A549 treated with DMSO at 1 μM for 4 hours (cell line): ENCODE measurements at places on chromosomes 2 and 18. TPM values are rescaled to one million over a fixed set of nuclear protein-coding genes. Genes with fewer than 3 reads are reported as not detected.

The LBX2 gene
- 3.5 to 4.6 TPM (median 4.1 TPM) in 5 replicates for total RNA-seq

The CYP27C1 gene
- total RNA-seq: 4.0 to 5.7 TPM (median 5.3 TPM) in 5 replicates

The ACADL gene
- total RNA-seq: 0.03 to 0.14 TPM (median 0.08 TPM) in 3 of 5 replicates, not detected in the others

The SPEG gene
- total RNA-seq: 5.8 to 8.1 TPM (median 6.6 TPM) in 5 replicates

The REG3G gene
- total RNA-seq: not detected in 5 replicates

The HTR2B gene
- total RNA-seq: 0.07 to 0.22 TPM (median 0.09 TPM) in 5 replicates

The CYTIP gene
- not detected in 5 replicates for total RNA-seq

The ZC3H6 gene
- 0.34 to 0.53 TPM (median 0.52 TPM) in 5 replicates for total RNA-seq

The KCNS3 gene
- total RNA-seq: 1.1 to 1.4 TPM (median 1.2 TPM) in 5 replicates

The FAM124B gene
- not detected in 5 replicates for total RNA-seq

The ASB18 gene
- total RNA-seq: not detected in 5 replicates

The C2orf66 gene
- total RNA-seq: 0.05 to 0.17 TPM (median 0.12 TPM) in 4 of 5 replicates, not detected in the other

The STK25 gene
- total RNA-seq: 94.9 to 119 TPM (median 107 TPM) in 5 replicates

The PRSS56 gene
- total RNA-seq: 0.09 to 0.16 TPM (median 0.12 TPM) in 4 of 5 replicates, not detected in the other

The GCKR gene
- total RNA-seq: 0.13 to 0.62 TPM (median 0.27 TPM) in 5 replicates

The FBXO15 gene
- total RNA-seq: 0.51 to 1.6 TPM (median 0.88 TPM) in 5 replicates

The BOD1L2 gene
- not detected in 5 replicates for total RNA-seq

The RAX gene
- total RNA-seq: not detected in 5 replicates
